ENCODE measurements at places on chromosomes 2 and 18.

GRCh38 chr2:111194835-111195621, 74.3 kb downstream of the BCL2L11 start:
- DNase-seq: no peak

- no peak for DNase-seq
Observed at GRCh38 chr2:223075301-223076270, 23.6 kb downstream of the KCNE4 start.

DNA sequence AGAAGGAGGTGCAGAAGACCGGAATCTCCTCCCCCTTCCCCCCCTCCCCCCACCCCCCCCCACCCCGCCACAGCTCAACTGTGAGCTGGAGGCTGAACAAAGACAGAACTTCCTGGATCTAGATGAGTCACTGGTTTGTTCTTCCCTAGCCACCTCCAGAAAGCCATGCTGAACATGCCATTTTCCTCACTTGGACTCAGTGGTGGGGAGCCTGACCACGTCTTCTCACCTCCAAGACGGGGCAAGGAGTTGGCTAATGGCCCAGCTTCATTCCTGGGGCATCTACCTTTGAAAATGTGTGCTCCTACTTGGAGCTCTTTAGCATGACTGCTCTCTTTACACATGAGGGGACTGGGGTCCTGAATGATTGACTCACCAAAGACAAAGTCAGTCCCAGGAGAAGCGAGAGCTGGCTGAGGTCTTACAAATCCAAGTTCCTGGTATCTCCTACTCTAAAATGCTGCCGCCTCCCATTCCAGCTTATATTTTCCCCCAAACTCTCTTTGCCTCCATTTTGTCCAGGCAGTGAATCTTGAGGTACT, 22.6 kb upstream of the FZD5 start:
- no peak for DNase-seq

- no peak for DNase-seq
Observed at GRCh38 chr2:69082430-69082997, 69.5 kb downstream of the ANTXR1 start.

GRCh38 chr2:85537600-85538506, 1.1 kb upstream of the MAT2A start:
- no peak for DNase-seq

GRCh38 chr2:24024996-24025663, 15.2 kb downstream of the MFSD2B start:
- DNase-seq: no peak

- no peak for DNase-seq
Observed at GRCh38 chr2:66803726-66804125, 368.8 kb downstream of the MEIS1 start.

GRCh38 chr2:157122776-157123175, 134.7 kb upstream of the GALNT5 start:
- DNase-seq: no peak

GRCh38 chr18:22296304-22296703, 121.4 kb downstream of the CTAGE1 start:
- DNase-seq: no peak

- DNase-seq: no peak
Observed at GRCh38 chr18:3121259-3121658, 98.5 kb downstream of the MYOM1 start.

GRCh38 chr2:141704541-141704940, 426.3 kb downstream of the LRP1B start:
- DNase-seq: no peak

DNA sequence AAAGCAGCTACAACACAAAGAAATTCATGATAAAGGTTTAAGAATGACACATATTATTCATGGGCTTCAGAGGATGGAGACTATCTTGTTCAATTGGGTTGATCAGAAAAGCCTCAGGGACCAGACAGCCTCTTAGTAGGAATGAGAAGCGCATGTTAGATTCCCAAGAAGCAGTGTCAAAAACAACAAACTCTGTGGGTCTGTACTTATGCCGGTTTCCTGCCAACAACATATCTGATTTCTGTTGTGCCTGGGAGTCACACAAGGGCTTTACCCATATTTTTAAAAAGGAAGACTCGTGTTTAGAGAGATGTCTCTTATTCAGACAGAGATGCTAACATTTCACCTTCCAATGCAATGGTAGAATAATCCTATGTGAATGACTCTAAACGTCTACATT, 2180.6 kb upstream of the CELF4 start:
- no peak for DNase-seq

DNA sequence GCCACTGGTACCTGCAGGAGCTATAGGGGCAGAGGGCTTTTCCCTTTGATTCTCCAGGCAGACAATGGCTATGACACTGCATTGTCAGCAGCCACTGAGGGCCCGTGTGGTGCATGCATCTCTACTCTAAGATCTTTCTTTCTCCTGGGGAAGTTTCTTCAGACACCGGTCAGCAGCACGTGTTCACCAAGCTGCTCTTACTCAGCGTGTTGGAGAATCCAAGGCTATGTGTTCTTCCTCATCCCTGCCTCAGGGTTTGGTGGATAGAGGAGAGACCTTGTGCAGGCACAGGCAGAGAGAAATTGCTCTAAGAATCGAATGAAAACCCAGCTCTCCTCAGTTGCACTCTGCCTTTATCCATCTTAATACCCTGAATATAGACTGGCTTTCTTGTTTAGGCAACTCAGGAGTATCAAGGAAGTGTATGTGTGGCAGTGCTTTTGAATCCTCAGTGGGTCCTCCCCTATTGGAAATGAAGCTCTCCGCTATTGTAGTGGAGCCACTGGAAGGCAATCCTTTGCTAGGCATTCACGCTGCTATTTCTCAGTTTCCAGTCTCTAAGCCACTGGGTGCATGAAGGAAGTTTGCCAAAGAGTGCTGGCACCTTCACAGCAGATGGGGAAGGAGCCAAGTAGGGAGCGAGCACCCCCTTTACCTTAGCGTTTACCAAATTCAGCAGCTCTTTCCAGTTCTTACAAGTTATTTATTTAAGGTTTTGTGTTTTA, 86.9 kb upstream of the EML6 start:
- no peak for DNase-seq

DNA sequence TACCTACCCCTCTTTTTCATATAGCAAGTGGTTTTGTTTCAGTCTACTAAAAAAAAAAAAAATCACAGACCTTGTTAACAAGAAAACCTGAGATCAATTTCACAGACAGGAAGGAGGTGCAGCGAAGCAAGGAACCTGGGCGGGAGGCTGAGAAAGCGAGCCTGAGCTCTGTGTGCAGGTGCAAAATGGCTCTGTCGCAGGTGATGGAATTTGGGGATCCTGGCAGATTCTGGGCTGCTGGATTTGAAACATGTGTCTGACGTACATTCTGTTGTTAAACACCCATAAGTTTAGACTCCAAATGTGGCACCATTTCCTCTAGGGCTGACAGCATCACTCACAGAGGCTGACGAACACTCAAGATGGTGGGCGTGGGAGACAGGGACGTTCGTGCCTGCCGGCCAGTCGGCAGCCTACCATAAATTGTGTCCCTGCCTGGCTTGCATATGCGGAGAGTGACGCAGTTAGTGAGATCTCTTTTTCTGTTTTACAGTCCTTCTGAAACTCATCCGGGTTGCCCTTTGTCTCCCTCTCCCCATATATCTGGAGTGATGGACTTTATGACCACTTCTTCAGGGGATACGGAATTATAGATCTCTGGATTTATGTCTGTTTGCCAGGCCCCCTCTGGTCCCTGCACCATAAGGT, 8.8 kb upstream of the DDX1 start:
- DNase-seq: no peak

GRCh38 chr2:174997110-174997509, 8.1 kb downstream of the CHN1 start:
- DNase-seq: no peak

DNA sequence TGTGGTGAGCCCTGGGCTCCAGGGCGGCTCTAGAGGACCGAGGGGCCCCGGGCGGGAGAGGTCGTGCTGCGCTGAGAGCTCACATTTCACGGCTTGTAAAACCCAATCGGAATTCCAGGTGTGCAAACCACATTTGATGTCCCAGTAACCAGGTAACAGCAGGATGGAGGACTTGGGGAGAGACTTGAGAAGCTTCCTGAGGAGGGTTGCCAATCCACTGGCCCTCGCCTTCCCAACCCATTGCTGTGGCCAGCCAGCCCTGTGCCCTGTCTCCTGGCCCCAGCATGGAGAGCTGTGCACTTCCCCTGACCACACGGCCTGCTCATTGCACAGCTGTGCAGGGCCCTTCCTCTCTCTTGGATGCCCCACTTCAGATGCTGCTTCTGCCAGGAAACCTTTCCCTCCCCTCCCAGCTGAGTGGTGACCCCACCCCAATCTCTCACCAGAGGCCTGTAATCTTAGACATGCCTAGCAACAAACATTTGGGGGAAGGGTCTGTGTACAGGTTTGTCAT, 39.6 kb downstream of the ASB1 start:
- DNase-seq: no peak

- DNase-seq: no peak
Observed at GRCh38 chr2:118562144-118562543, 285.3 kb downstream of the EN1 start.

GRCh38 chr18:13649397-13650390, 76.7 kb downstream of the FAM210A start:
- no peak for DNase-seq

All from stimulated activated CD8-positive, alpha-beta memory T cell treated with anti-CD3 and anti-CD28 coated beads, Interleukin-4, amount 100 ng/mL, for 4 hours (primary cell).